ENCODE measurements at places on chromosomes 12 and 14.

DNA sequence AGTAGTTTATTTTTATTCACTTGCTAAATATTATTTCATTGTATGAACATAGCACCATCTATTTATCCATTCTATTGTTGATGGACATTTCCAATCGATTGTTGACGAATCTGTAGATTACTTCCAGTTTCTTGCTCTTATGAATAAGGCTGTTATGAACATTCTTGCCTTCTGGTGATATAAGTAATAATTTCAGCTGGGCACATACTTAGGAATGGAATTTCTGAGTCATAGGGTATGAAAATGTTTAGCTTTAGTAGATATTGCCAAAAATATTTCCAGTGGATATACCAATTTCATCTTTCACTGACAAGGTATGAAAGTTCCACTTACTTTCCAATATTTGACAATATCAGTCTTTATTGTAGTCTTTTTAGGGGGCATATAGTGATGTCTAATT, 468.5 kb downstream of the ETNK1 start:
- DNase-seq, result no peak

GRCh38 chr12:98275131-98275475, 240.3 kb upstream of the TMPO start:
- no peak for DNase-seq

DNA sequence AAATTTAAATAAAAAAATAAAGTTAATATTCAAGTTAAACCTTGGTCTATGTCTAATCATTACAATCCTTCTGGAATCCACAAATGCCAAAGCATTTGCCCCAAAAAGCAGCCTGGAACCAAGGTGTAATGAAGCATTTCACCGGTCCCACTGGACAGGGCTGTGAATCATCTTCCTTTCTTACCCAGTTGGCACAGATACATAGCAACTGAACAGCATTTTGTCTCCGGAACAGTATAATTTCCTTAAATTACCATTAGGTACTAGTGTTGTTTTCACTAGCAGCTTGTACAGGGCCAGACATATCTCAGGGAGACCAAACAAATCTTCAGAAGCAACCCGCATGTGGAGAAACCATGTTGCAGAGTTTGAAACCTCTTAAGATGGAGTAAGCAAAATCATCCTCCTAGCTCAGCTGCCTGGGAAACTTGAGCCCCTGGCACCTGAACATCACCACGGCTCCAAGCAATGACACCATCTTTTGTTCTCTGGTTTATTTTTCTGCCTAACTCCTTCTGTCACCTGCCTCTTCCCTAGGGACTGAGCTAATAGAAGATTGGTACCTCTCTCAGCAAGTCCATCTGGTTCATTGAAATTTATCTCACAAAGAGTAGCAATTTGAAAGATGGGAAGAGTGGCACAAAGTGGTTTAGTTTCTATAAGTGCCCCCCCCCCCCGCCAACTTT, 17.9 kb upstream of the MDM1 start:
- no peak for DNase-seq

DNA sequence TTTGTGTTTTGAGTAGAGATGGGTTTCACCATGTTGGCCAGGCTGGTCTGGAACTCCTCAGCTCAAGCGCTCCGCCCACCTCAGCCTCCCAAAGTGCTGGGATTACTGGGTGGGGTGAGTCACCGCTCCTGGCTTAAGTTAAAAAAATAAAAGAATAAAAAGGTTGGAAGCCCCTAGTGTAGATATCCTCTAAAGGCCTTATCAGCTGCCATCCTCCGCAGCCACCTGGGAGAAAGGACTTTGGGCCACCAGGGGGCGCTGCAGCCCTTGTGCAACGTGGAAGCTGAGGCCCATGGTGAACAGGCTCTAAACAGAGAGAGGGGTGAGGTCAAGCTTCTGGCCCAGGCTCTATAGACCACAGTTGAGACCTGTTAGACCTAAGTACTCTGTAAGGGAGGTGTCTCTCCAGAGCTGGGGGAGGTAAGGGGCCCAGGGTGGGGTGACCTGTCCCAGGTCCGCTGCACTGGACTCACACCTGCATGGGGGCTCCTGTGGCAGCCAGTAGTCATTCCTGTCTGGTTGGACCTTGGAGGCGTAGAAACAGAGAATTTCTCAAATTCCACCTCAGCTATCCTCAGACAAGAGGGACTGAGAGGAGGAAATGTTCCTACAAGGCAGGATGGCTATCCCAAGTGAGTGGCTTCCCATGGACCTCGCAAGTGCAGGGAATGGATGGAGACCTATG, 14.0 kb upstream of the RACGAP1 start:
- peak; percentile 68 for DNase-seq

DNA sequence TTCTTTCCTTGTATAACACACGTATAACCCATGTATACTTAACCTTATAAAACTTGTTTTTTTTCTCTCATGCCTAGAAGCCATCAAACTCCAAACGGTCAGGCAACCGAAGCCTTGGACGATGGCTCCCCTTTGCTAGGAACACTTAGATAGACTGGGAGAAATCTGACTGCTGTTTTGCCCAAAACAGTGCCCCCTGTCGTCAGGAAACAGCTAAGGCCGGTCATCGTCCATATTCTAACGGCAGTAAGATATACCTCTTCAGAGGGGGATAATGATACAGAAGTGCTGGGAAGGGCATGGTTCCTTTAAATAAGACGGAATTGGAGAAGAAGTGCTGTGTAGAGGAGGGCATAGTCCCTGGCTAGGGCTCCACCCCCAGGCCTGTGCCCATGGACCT, 130.5 kb downstream of the SLC41A2 start:
- no peak for DNase-seq

DNA sequence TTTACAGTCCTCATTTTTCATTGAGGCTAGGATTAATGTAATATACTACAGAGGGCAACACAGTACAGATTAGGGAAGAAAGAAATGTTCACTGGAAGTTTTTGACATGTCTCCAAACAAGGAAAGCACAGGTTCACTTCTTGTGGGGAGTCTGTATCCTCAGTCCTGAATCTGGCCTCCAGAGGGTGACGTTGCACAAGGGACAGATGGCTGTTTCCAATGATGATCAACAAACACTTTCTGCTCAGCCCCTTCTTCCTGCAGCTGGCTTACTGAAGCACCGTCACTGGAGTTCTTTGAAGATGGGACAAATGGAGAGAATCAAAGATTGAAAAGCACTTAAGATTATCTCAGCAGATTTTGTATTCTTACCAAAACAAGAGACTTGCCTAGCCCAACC, 123.3 kb upstream of the OR4E1 start:
- DNase-seq, result peak; percentile 19

GRCh38 chr12:1350055-1350933, 244.1 kb downstream of the FBXL14 start:
- no peak for DNase-seq

- DNase-seq, result no peak
Measured at GRCh38 chr12:3185260-3185870, 108.2 kb downstream of the TSPAN9 start.

GRCh38 chr14:38505221-38505972, 249.5 kb upstream of the CLEC14A start:
- DNase-seq, result no peak

- no peak for DNase-seq
Measured at GRCh38 chr14:56133547-56133946, 15.3 kb downstream of the PELI2 start.

GRCh38 chr12:8958066-8958465, 8.6 kb upstream of the M6PR start:
- no peak for DNase-seq

DNA sequence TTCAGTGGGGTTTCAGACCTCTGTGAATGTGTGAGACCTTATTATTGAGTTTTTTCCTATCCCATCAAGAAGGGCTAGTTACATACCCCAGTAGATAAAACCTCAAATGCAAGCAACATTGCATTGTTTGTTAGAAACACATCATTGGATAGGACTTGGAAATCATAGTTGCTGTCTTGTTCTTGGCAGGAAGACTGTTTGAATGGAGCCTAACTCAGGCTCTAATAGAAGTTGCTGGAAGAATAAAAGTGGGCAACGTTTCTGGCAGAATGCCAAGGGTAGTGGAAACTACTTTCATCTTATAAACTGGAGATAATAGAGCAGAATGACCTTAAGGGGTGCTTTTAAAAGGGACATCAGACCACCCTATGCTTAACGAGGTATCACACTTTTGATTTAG, 9.9 kb upstream of the PTHLH start:
- no peak for DNase-seq

GRCh38 chr14:106276326-106277267, 750.2 kb downstream of the TMEM121 start:
- DNase-seq, result no peak

GRCh38 chr14:66133666-66134065, 352.5 kb upstream of the CCDC196 start:
- DNase-seq, result no peak

DNA sequence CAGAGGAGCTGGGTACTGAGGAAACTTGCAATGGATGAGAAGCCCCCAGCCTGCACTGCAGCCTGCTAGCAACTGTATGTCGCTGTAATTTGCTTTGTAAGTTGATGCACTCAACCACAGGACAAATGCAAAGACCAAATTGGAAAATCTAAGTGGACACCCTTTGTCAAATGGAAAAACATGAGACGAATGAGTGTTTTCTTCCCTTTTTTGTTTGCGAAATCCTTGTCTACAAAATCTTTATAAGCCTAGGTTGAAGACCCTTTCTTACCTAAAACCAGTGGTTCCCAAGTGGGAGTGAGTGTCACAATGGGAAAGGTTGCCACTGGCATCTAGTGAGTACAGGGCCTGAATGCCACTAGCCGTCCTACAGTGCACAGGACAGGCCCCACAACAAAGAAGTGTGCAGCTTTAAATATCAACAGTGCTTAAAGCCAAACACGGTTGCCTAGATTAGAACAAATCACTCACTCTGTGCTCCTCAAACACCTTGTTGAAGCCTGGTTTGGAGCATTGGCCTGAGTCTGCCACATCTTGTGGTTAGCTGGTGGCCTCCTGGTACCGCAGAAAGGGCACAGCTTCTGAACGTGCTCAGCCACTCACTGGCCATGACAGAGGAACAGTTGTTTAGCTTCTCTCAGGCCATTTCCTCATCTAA, 7.6 kb upstream of the VASH1 start:
- DNase-seq, result no peak

Measured in CD4-positive, alpha-beta T cell treated with Interleukin-4 for 4 hours (primary cell).